ENCODE measurements at places on chromosomes 5 and 9.

DNA sequence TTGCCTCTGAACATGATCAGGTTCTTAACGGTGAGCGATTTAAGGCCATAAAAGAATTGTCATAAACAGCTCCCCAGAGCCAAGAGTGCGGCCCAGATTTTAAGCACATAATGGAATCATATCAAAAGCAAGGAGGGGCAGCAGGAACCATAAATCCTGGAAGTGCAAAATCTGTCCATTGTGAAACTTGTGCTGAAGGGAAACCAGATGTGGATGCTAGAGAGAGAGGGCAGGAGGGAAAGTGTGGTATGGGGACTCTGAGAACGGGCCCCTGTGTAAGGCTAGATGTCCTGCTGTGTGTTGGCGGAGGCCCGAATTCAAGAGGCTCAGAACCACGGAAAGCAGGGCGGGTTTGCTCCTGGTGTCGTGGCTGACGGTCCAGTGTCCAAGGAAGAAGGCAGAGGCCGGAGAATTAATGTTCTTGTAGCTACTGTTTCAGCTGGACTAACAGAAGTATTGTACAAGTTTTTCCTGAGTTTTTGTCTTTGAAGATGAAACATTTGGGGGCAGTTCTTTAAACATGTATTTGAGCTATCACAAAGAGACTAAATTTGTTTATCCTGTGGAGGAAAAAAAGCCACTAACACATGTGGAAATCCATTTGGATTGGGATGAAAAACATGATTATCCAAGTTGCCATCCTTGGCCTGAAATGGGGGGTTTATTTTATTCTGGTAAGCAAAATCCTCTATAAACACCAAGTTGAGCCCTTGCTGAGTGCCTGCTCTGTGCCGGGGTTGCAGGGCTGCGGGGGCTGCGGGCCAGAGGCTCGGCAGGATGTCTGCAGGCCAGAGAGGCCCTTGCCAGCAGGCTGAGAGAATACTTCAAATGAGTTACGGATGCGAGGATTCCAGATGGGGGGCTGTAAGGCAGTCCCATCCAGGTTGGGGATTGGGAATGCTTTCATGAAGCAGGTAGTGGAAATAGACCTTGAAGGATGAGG is 9.2 kb upstream of the CXCL14 start:
- peak; percentile 57 for DNase-seq

DNA sequence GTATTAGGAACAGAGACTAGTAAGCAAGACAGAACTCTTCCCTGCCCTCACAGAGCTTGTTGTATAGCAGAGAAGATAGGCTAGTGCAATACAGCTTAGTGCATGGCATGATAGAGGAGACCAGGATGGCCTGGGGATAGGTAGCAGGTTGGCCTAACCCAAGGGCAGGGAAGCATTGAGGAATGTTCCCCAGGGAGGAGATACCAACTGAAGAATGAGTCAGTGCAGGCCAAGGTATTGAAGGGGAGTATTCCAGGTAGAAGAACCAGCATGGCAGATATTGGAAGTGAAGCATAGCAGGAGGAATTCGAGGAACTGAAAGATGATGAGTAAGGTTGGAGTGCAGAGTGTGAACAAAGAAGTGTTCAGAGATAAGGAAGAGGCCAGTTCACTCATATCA is 138.6 kb upstream of the DHFR start:
- DNase-seq = no peak

GRCh38 chr9:6944093-6944551 is 186.3 kb downstream of the KDM4C start:
- DNase-seq = no peak

GRCh38 chr5:7317751-7318150 is 78.2 kb upstream of the ADCY2 start:
- no peak for DNase-seq

GRCh38 chr5:133610489-133611356 is 1.6 kb downstream of the FSTL4 start:
- DNase-seq = no peak

- no peak for DNase-seq
These were observed 205.7 kb downstream of the GNA14 start for GRCh38 chr9:77442436-77442835.

- no peak for DNase-seq
These were observed 412.6 kb upstream of the CTNND2 start for GRCh38 chr5:12316812-12317211.

DNA sequence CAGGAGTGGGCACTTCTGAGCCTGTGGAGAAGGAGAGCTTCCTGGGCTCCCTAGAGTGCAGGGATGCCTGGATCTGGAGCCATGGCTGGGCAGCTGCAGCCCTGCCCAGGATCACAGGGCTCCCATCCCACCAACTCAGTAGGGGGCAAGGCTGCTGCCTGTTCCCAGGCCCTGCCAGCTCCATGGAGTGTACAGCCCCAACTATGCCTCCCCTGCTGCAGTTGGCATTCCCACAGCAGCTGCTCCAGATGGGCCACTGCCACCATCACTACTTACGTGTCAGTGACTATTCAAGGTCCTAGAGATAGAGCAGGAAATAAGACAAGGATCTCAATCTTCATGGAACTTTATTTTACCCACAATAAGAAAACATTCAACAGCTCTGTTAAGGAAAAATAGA is 107.1 kb upstream of the TNPO1 start:
- no peak for DNase-seq

DNA sequence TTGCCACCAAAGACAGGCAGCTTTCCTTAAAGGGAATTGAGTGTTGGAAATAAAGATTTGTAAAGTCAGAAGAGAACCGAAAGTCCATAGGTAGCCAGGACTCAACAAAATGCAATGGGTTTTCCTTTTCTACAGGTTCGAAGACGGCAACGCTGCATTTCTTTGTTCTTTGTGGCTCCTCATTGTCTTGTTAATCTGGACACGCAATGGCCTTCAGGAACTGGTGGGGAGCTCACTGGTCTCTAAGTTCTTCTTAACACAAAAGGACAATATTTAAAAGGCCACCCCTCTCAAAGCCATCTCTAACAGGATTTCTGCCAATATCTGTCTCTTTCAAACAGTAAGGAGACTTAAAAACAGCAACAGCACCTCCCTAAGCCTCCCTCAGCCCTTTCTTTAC is 170.6 kb downstream of the RMI1 start:
- DNase-seq = no peak

DNA sequence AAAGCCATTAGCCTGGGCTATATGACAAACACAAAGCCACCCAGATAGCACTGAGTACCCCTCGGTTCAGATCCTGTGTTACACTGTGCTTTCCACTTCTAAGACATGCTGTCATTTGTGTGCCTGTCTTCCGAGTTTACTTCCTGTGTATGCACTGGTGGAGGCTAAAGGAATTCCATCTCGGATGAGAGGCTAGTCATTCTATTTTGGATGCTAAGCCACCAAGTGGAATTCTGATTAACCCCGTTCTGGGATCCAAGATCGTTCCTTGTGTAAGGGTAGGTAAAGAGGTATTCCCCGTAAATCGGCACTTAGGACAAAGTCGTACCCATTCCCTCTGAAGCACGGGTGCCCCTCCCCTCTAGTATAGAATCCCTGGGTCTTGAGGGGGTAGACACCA is 8.7 kb downstream of the PROP1 start:
- DNase-seq = no peak

GRCh38 chr5:65262096-65262495 is 219.6 kb downstream of the ADAMTS6 start:
- DNase-seq = no peak

DNA sequence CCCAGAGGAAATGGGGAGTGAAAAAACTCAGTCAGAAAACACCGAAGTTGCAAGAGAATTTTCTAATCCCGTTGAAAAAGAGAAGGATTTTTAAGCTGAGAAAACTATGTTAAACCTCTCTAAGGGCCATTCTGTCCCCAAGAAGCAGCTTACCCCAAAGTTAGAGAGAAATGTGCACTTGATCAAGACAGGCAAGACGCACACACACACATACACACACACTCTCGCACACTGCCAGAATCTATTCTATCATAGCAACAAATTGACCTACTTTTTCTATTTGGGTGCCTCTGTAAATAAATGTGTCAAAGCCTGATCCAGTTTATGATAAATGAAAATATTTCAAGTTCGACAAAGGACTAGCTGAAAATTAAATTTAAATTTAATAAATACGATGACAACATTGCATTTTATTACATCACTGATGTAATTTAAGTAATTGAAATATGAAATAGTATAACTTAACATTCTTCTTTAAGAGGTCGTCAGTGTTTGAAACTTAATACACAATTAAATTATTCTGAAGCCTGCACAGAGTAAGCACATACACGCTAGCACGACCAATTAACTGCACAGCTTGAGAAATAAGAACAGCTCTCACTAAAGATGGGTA is 5.9 kb downstream of the NFIL3 start:
- DNase-seq = peak; percentile 36

- no peak for DNase-seq
These were observed 136.2 kb upstream of the SLC30A5 start for GRCh38 chr5:68957591-68957990.

DNA sequence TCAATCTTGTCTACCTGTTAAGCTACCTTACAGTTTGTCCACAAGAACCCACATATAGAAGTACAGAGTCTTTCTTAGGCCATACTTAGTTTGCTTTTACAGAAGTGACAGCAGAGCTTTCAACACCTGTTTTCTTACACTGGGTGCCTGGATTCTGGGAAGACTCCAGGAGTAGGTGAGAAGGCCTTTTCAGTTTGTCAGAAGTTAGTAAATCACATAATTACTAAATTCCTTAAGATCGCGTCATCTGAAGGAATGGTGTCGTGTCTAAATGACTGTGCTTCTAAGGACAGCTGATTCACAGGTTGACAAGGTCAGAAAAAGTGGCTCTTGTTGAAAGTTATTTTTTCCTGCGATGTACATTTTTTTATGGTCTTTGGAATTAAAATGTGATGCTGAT is 97.0 kb upstream of the FAM120A start:
- no peak for DNase-seq

DNA sequence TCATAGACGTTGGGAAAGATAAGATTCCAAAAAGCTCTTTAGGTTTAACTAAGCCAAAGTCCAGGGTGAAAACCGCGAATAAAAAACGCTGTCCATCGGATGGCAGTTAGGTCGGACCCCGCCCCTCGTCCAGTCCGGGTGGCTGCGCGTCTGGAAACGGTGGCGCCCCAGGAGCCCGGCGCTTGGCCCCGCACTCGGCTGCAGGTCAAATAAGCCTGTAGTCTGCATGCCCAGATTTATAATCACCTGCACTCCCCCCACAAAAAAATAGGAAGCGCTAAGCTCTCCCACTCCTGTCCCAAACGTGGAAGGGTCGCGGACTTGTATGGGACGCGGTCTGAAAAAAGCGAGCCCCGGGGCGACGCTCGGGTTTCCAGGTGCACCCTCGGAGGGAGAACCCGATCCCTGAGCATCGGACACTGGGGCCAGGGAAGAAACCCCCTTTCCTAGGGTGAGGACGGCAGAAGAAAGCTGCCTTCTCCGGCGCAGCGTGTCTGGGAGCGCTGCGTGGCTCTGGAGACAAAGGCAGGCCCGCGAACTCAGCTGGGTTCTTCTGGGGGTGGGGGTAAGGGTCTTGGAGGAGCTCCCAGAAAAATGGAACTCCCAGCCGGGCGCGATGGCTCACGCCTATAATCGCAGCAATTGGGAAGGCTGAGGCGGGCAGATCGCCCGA is 923 bp upstream of the ZBTB5 start:
- DNase-seq = peak; percentile 45

GRCh38 chr9:95450171-95451064 is 66.4 kb downstream of the PTCH1 start:
- no peak for DNase-seq

DNA sequence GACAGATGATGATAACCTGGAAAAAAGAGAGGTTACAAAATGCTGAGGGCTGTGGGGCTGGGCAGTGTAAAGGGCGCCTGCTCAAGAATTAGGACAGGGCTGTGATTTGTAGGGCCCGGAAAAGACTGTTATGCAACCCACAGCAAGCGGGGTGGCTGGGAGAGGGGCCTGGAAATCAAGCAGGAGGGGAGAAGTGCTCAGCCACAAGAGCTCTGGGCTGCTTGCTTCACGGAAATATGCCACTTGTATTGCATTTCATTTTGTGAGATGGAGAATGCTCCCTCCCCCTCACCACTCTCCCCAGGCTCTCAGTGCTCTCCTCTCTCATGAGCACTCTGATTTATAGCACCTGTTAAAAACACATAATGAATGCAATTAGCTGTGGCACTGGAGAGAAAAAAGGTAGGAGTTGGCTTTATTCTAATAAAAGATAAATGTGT is 8.4 kb upstream of the HAND1 start:
- no peak for DNase-seq

DNA sequence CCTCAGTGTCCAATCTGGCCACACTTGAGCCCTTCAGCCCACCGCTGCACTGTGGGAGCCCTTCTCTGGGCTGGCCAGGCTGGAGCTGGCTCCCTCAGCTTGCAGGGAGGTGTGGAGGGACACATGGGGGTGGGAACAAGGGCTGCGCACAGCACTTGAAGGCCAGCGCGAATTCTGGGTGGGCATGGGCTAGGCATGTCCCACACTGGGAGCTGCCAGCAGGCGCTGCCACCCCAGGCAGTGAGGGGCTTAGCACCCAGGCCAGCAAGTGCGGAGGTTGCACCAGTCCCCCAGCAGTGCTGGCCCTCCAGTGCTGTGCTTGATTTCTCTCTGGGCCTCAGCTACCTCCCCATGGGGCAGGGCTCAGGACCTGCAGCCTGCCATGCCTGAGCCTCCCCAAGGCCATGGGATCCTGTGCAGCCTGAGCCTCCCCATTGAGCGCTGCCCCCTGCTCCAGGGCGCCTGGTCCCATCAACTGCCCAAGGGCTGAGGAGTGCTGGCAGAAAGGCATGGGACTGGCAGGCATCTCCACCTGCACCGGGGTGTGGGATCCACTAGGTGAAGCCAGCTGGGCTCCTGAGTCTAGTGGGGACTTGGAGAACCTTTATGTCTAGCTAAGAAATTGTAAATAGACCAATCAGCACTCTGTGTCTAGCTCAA is 148.2 kb downstream of the EMB start:
- DNase-seq = no peak

DNA sequence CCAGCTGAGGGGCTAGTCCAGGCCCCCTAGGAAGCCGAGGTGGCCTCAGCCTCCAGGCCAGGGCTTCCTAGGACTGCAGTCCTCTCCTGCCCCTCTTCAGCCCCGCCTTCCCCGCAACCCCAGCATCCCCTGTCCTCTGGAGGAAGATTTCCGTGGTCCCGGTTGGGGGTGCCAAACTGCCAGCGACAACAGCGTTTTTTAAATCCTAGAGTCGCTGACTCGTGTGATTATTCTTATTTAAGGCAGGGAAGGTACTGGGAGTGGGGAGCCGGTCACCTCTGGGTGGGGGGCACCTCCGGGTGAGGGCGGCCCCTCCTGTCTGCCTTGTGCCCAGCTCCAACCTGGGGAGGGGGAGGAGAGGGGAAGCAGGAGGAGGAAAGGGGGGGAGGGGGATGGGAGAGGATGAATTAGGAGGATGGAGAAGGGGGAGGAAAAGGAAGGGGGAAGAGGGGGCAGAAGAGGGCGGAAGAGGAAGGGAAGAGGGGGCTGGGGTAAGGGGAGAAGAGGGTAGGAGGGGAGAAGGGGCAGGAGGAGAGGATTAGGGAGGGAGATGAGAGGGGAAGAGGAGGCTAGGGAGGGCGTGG is 173.1 kb upstream of the IER5L start:
- DNase-seq = no peak

- no peak for DNase-seq
These were observed 100.9 kb downstream of the GABBR2 start for GRCh38 chr9:98607787-98608186.
